ENCODE measurements at places on chromosomes 5 and 9.

DNA sequence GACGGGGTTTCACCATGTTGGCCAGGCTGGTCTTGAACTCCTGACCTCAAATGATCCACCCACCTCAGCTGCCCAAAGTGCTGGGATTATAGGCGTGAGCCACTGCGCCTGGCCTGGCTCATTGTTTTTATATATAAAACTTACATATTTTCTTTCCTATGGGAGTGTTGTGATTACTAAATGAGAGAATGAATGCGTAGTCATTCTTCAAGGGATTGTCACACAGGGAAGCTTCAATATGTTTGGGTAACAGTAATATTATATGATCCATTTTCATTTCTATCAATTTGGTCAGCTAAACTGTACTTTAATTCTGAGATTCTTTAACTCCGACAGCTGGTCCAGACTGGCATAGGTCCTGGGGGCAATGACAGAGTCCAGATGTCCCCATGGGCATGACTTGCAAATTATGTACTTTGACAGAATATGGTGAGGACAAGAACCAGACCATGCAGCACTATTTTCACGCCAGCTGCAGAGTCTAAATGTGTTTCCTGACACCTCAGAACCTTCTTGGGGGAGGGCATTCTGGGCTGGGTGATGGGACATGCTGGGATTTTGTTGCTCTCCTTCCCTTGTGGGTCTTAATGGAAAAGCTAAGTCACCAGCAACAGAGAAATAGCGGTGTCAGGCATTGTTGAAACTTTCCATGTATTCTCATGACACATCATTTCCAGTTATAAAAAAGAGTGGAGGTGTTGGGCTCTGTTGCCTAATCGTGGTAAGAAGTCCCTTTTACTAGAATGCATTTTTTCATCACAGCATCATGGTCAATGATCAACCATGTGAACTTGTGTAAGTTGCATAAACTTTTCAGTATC is 40.9 kb upstream of the TNC start:
- no peak for DNase-seq

DNA sequence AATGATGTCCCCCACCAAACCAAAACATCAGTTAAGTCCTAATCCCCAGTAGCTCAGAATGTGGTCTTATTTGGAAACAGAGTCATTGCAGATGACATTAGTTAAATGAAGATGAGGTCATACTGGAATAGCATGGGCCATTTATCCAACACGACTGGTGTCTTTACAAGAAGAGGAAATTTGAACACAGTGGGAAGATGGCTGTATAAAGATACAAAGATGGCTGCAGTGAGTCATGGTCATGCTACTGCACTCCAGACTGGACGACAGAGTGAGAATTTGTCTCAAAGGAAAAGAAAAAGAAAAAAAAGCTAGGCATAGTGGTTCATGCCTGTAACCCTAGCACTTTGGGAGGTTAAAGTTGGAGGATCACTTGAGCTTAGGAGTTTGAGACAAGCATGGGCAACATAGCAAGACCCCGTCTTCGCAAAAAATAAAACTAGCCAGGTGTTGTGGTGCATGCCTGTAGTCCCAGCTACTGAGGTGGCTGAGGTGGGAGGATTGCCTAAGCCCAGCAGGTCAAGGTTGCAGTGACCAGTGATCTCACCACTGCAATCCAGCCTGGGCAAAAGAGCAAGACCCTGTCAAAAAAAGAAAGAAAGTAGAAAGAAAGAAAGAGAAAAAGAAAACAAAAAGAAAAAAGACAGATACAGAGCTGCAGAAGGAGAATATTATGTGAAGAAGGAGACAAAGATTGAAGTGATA is 130.0 kb upstream of the CDKN2B start:
- no peak for DNase-seq

DNA sequence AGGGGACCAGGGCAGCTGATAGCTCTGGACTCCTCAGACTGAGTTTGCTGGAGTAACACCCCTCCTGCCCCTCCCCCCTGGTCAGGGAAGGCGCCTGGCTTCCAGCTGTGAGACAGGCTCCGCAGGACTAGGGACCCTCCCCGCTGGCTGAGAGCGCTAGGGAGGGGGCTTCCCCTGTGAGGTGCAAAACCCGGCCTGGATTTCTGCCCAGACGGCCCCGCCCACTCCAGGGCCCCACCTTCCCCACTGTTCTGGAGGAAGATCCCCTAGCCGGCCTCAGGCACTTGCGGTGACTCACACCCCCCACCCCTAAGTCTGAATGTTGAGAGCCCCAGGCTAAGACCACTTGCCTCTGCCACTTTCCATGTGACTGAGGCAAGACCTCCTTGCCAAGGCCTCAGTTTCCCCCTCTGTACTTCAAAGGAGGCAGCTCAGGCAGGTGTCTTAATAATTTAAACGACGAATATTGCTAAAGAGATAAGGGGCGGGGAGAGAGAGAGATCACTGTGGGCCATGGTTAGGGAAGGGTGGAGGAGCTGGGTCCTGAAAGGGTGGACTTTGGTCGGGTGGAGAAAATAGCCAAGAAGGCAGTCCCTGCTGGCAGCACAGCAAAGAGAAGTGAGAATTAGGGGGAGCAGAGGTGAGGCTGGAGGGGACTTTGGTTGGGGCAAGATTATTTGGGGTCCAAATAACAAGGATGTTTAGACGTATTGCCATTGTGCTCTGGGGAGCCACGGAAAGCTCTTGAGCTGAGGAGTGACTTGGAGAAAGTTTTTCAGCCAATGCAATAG is 1.0 kb upstream of the DAB2IP start:
- DNase-seq = no peak

DNA sequence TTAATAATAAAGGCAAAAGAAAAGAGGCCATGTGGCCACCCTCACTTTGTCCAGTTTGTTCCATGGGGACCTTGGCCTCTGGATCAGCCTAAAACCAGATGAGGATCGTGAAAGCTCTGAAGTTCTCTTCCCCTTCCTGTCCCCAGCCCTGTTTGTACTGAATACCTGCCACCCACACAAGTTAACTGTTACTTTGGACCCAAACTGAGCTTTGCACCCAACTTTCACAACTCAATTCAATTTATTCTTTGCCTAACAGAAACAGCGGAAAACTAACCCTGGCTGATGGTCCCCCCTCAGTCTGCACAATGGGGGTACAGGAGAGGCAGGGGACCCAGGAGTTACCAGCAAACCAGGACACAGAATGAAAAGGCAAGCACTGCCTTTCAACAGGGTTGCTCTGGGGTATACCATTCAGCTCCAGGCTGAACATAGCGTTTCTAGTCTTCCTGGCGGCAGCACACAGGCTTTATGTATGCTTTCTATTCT is 28.2 kb downstream of the ABCA1 start:
- DNase-seq = no peak

DNA sequence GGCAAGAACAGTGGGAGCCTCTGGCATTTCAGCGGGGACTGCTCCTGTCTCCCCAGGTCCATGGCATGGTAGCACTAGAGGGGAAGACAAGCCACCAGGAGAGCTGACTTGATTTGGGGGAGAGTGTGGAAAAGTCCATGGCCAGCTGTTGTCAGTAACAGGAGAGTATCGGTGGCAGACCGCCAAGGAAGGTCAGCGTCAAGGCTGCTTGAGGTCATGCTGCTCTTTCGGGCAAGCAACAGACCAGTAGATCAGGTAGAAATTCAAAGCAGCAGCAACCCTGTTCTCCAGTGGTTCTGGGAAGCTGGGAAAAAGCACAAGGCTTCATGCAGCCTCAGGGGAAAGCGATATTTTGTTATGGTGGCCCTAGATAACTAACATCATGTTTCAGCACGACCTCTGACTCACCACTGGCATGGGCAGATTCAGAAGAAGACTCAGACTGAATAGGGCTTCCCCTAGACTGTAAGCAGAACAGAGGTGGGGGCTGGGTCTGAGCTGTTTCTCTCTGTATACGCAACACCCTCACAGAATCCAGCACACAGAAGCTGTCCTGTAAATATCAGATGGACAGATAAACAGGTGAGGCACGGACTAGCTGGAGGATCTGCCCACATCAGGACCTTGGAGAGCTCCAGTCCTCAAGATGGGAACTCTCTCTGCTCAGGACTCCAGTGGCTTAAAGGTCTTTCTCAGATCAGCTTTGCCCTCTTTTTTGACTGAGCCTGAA is 35.2 kb upstream of the PLEKHG4B start:
- no peak for DNase-seq

GRCh38 chr5:123561230-123561629 is 49.3 kb downstream of the CSNK1G3 start:
- DNase-seq = no peak

GRCh38 chr5:126579716-126580115 is 15.3 kb downstream of the ALDH7A1 start:
- DNase-seq = no peak

DNA sequence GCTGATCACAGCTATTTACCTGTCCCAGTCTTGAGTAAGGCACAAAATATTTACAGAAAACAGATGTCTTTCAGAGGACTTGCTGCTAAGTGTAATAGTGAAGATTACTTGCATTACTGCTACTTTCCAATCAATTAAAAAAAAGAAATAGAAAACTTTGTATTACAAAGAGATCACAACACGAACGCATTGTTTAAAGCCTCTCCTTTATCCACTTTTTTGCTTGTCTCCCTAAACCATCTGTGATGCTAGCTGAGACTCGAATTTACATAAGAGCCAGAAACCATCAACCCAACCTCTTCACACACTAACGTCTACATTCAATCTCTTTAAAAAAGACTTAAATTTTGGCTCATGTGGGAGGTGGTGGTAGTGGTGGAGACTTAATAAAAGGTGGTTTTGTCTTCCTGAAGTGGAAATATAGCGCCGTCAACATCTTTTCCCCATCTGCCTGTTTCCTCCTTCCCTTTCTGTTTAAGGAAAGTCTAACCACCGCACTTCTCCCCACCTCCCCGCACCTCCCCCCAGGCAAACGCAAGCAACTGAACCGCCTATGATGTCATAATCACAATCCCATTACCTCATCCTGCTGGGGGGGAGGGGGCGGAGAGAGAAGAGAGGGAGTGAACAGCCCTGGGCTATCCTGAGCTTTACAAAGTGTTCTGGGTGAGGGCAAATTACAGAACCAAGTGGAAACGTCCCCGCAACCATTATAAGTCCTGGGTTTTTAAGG is 948 bp upstream of the FAM53C start:
- DNase-seq = peak; percentile 85

DNA sequence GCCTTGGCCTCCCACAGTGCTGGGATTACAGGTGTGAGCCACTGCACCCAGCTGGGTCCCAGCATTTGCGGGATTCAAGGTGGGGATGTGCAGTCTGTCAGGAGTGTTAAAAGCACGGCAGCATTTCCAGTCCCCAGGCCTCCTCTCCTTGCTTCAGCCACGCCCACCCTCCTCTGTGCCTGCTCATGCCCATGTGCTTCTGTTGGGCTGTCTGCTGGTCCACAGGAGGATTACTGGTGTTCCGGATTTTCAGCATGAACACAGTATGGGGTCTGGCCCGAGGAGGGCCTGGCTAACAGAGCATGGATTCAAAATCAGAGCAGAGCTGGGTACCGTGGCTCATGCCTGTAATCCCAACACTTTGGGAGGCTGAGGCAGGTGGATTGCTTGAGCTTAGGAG is 5.5 kb downstream of the ARRDC1 start:
- DNase-seq = no peak

DNA sequence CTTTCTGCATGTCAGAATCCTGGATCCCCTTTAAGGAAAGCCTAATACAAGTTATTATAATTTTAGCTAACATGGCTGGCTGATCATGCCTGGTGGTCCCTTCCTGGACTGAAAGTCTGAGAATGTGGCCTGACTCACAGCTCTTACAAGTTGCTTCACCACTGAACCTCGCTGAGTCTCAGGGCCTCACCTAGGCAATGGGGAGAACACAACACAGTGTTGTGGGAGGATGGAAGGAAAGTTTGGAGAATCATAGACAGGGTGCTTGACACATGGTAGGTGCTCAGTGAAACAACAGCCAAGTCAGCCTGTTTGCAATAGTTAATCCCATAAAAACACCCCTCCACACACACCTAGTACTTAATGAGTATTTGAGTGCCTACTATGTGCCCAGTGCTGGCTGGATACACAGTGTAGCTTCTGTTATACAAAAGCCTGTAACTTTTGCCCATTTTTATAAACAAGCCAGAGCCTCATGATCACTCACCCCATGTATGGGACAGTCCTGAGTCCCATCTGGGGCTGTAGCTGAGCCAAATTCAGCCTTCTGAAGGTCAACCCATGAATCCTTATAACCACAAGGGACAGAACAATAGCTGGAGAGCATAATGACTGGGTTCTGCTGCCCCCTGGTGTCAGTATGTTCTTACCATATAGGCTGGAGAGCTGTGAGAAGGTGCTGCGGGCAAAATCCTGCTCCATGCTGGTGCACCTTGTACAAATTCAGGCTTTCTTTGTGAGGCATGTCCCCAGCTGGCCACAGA is 3.9 kb downstream of the ACSL6 start:
- peak; percentile 84 for DNase-seq

- DNase-seq = no peak
Measured at GRCh38 chr9:91817493-91818224, 132.4 kb downstream of the ROR2 start.

- no peak for DNase-seq
Measured at GRCh38 chr5:6652025-6652424, 18.8 kb downstream of the SRD5A1 start.

DNA sequence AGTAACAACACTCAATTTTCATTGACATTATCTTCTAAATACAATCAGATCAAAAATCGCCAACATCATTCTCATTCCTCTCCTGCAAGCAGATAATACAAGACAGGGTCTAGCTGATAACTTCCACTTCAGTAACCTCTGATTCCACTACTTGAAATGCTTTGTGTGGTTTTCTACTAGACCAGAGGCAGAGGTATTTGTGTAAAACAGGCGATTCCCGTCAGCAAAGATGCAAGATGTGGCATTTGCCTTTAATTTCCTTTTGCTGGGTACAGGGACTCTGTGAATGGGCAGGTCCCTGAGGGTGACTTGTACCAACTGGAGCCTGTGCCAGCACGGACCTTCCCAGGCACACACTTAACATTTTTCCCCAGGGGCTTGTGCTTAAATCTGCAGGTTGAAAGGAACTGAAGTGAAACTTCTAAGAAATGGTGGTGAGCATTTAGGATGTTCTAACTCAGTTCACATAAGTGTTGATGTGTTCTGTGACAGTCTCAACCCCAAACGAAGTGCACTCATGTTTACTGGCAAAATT is 625.5 kb upstream of the WWC1 start:
- no peak for DNase-seq

- no peak for DNase-seq
Measured at GRCh38 chr5:30447431-30447830, 746.1 kb upstream of the CDH6 start.

Measured in NCI-H446 (cell line).